ENCODE measurements at places on chromosomes 11 and 22.

GRCh38 chr11:61429346-61429690, 457 bp downstream of the CPSF7 start:
- no peak for DNase-seq

GRCh38 chr22:43295173-43295572, 48.0 kb downstream of the SCUBE1 start:
- no peak for DNase-seq

DNA sequence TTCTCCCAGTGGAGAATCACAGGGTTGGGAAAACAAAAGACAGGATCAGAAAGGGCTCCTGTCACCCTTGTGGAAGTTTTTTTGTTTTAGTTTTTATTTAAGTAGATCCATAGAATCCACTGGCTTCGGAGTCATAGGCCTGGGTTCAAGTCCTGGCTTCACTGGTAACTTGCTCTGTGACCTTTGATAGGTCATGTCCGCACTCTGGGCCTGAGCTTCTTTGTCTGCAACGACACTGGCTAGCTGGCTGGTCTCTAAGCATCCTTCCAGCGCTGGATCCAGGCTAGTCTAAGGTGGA, 1.4 kb downstream of the ZFTA start:
- DNase-seq, result no peak

GRCh38 chr22:30947816-30948454, 20.6 kb downstream of the MORC2 start:
- peak; percentile 91 for DNase-seq

- DNase-seq, result no peak
Measured at GRCh38 chr11:27592098-27592780, 85.7 kb upstream of the LIN7C start.

DNA sequence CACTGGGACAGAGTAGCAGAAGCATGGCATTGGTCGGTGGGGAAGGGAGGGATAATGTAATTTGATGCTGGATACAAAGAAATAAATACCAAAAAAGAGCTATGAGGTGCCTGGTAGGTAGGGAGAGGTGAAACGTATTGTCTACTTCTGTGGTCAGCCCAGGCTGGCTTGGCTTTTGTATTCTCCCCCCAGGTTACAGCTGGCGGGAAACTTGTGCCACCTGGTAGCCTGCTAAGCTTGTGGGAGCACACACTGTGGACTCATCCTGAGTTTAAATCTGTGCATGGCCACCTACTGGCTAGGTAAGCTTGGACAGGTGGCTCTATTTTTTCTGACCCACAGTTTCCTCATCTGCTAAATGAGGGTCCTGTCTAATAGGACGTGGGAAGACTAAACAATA, 165.2 kb upstream of the E2F8 start:
- no peak for DNase-seq

DNA sequence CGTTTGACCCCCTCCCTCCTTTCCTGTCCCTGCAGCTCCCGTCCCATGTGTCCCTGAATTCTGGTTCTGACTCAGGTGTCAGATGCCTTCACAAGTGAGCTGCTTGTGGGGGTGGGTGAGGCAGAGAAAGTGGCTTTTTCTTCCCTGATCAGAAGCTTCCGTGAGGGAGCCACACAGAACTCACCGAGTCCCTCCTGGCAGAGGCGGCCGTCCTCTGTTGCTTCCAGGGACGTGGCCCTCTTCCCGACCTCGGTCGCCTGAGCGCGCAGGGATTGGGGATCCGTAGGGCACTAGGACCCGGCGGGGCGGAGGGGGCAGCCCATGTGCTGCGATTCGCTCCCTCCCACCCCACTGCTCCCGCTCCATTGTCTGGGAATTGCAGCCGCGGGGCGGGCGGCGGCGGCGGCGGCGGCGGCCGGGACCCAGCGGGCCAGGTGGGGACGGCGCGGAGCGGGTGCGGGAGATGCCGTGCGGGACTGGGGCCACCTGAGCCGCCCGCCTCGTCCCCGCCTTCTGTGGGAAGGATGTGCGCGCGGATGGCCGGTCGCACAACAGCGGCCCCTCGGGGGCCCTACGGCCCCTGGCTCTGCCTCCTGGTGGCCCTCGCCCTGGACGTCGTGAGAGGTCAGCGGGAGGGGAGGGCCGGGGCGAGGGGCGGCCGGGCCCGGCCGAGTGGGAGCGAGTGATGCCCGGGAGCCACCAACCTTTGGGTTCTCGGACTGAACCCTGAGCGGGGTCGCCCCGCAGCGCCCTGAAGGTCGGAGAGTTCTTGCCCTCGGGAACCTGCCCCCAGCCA, at the start of gene TMEM132A:
TMEM132A (plus strand) TSS at position 351 of the 796 bp plus-strand sequence; CDS start at position 525, 174 bp downstream.
- DNase-seq, result no peak

- no peak for DNase-seq
Measured at GRCh38 chr11:2084721-2085120, 54.5 kb downstream of the IGF2 start.

DNA sequence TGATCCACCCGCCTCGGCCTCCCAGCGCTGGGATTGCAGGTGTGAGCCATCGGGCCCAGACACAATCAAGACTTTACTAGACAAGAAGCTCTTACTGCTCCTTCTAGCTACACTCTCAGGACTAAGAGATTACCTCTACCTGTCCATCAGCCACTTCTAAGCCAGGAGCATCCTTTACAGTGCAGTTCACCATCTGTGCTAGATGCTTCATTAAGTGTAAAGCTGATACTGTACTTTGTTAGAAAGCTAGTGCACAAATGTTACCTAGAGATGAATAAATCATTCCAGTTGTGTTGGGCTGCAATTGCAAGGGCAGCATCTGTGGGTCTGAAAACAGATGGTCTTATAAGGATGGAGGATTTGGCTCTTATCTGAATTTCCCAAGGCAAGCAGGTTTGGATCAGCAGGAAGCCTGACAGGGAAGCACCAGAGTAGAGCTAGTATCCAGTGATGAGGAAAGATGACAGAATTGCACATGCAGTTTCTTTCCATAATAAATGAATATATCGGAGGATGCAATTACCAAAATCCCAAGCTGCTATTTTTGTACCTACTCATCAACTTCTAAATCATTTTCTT, 58.3 kb downstream of the FAM168A start:
- no peak for DNase-seq

- DNase-seq, result no peak
Measured at GRCh38 chr11:123174196-123175183, 20.6 kb downstream of the CLMP start.

- no peak for DNase-seq
Measured at GRCh38 chr11:119529063-119529845, 106.3 kb upstream of the THY1 start.

DNA sequence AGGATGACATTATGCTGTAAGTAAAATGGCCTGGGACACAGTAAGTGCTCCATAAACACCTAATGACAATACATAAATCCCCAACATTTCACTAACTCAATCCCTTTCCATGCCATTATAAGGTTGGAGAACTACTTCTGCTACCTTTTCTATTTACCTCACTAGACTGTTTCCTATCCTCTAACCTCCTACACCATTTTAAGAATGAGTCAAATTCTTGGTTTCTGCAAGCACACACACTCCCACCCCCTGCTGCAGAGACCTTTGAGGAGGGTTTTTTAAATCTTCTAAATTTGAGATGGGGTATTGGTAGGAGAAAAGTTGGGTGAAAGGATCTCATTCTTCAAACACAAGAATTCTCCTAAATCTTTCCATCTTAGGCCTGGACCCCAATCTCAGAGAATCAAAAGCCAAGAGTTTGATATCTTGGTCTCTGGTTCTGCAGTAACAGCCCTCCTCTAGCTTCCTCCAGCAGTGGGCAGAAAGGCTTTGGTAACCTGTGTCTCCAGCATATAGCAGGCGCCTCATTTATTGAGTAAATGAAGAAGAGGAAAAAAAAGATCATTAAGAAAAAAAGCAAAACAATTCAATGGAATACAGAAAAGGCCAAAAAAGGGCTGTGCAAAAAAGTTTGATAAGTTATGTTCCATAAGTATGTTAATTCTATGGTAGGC, 42.3 kb downstream of the SYTL2 start:
- no peak for DNase-seq

GRCh38 chr11:79342686-79343085, 98.1 kb downstream of the TENM4 start:
- DNase-seq, result no peak

DNA sequence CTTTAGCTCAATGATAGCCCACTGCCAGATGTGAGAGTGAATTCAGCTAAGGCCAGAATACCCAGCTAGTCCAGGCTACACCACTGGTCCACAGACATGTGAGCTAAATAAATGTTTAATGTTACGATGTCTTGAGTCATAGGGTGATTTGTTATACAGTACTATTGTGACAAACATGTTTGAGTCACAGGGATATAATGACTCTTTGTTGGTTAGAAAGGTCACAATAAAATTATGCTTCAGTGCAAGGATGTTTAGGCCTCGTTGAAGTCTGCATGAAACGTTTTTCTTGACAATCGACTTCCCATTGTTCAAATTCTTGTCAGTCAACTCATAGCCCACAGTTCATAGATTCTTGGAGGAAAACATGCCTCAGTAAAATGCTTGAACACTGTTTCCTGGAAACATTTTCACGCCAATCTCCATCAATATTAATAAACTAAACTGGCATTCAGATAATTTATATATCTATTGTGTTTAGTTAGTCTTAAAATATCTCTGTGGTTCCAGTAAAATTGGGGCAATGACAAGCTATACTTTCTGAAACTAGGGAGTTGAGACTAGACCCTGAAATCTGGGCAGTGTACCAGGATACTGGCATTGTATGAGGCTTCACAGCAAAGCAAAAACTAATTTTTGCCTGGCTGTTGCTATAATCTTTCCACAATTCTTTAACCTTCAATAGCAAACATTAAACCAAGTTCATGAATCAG, 650.8 kb upstream of the KIRREL3 start:
- no peak for DNase-seq

DNA sequence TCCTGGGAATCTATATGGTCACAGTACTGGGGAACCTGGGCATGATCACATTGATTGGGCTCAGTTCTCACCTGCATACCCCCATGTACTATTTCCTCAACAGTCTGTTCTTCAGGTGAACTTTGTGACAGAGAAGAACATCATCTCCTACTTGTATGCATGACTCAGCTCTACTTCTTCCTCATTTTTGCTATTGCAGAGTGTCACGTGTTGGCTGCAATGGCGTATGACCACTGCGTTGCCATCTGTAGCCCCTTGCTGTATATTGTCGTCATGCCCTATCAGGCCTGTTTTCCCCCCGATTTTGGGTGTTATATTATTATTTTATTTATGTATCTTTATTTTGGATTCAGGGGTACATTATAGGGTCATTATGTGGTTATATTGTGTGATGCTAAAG, 2.4 kb upstream of the OR8G1 start:
- DNase-seq, result no peak

- DNase-seq, result peak; percentile 93
Measured at GRCh38 chr11:119376197-119376847, 5.2 kb downstream of the USP2 start.
